ENCODE measurements at places on chromosomes 1 and 21. TPM values are rescaled to one million over a fixed set of nuclear protein-coding genes. Genes with fewer than 3 reads are reported as not detected.

TMEM54 gene
- total RNA-seq: 29.0 TPM

VTCN1 gene
- total RNA-seq: 0.09 TPM

SLC5A3 gene
- total RNA-seq: 14.8 TPM

CD34 gene
- 0.18 TPM for total RNA-seq

DRAXIN gene
- total RNA-seq: 13.4 TPM

KRTAP13-2 gene
- total RNA-seq: not detected

GRCh38 chr1:187928288-187928687 lies 1099.5 kb downstream of the PLA2G4A start:
- no peak overlapping the region for H3K27ac ChIP-seq
- no peak overlapping the region for H3K4me3 ChIP-seq
- H3K27me3 ChIP-seq: no peaks in the 10 kb centered on the region
- peaks cover 37% of the 10 kb centered on the region for H3K4me1 ChIP-seq

GRCh38 chr1:43442756-43443155 lies 11.0 kb downstream of the HYI start:
- H3K36me3 ChIP-seq: peaks cover 14% of the 10 kb centered on the region
- H3K4me1 ChIP-seq: peaks cover 3% of the 10 kb centered on the region
- no peak overlapping the region for H3K4me3 ChIP-seq
- no peak for DNase-seq

- peaks cover 16% of the 10 kb centered on the region for H3K27me3 ChIP-seq
- no peak overlapping the region for H3K27ac ChIP-seq
- no peak overlapping the region for H3K4me3 ChIP-seq
- no peaks in the 10 kb centered on the region for H3K36me3 ChIP-seq
- H3K4me1 ChIP-seq: no peaks in the 10 kb centered on the region
These were observed 22.7 kb upstream of the TRIM67 start for GRCh38 chr1:231139125-231139649.

- no peaks in the 10 kb centered on the region for H3K4me1 ChIP-seq
- no peak overlapping the region for H3K27ac ChIP-seq
- H3K36me3 ChIP-seq: no peaks in the 10 kb centered on the region
- no peak overlapping the region for H3K4me3 ChIP-seq
- H3K27me3 ChIP-seq: no peaks in the 10 kb centered on the region
- DNase-seq: no peak
These were observed 119.8 kb upstream of the SLC25A33 start for GRCh38 chr1:9419369-9420041.

DNA sequence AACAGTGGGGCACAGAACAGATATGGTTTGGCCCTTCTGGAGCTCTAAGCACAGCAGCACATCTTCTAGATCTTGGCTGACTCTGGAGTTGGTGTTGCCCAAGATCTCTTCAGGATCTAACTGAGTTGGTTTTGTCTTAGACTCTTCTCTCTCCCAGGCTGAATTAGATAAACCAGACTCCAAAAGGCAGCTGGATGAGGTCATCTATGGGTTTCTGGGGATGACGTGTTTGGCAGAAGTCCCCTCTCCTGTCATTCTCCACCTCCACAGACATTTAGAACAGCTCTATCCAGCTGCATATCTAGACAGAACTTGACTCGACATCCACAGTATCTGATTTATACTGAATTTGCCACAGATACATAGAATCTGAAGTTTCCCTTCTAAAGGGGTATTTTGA lies 75.3 kb downstream of the ST6GALNAC5 start:
- no peaks in the 10 kb centered on the region for H3K36me3 ChIP-seq
- H3K4me3 ChIP-seq: no peak overlapping the region
- H3K27ac ChIP-seq: no peak overlapping the region
- H3K4me1 ChIP-seq: peaks cover 25% of the 10 kb centered on the region

- H3K4me1 ChIP-seq: no peaks in the 10 kb centered on the region
- H3K4me3 ChIP-seq: no peak overlapping the region
- DNase-seq: no peak
- H3K27me3 ChIP-seq: no peaks in the 10 kb centered on the region
These were observed 35.7 kb upstream of the PLA2G4A start for GRCh38 chr1:186792870-186793581.

- H3K36me3 ChIP-seq: no peaks in the 10 kb centered on the region
- no peak overlapping the region for H3K4me3 ChIP-seq
- 0 out of 2 replicates have a peak, but pooled peaks cover 4% of the 10 kb centered on the region for H3K4me1 ChIP-seq
- DNase-seq: no peak
- H3K27me3 ChIP-seq: no peaks in the 10 kb centered on the region
These were observed 38.0 kb upstream of the HLX start for GRCh38 chr1:220841293-220841692.

DNA sequence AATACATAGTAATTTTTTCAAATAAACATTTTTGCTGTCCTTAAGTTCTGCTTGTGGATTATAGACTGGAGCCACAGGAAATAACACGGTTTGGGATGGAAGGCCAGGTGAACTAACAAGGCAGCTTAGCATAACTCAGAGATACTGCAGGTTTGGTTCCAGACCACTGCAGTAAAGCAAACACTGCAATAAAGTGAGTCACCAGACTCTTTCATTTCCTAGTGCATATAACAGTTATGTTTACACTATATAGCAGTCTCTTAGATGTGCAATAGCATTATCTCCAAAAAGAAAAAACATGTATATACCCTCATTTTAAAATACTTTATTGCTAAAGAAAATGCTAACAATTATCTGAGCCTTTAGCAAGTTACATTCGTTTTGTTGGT lies 22.0 kb downstream of the LRRC42 start:
- no peaks in the 10 kb centered on the region for H3K27me3 ChIP-seq
- H3K4me3 ChIP-seq: no peak overlapping the region
- H3K4me1 ChIP-seq: peaks cover 7% of the 10 kb centered on the region
- no peak for DNase-seq

DNA sequence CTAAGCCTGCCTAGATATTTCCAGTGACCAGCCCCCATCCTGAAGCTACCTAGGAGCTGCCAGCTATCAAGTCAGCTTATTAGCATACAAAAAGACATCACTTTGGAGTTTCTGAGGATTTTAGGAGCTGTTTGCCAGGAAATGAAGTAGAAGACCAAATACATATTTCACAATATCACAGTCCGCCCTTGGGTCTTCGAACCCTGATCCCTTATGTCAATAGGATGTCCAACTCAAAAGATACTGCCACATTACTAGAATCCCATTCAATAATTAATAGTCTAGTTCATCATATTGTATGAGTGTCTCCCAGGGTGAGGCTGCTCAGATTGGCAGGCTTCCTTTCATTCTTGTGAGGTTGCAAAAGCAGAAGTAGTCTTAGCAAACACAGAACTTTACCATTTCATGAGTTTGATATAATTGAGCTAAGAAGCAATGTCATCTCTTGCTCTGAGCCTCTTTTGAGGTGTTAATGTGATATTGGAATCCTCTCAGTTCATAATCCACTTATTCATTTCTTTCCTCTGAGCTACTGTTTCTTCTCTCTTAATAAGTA lies 13.6 kb downstream of the IPO9 start:
- H3K27ac ChIP-seq: peak overlapping the region; percentile 33
- no peaks in the 10 kb centered on the region for H3K27me3 ChIP-seq
- DNase-seq: no peak
- H3K4me3 ChIP-seq: no peak overlapping the region
- peaks cover 29% of the 10 kb centered on the region for H3K4me1 ChIP-seq

- no peaks in the 10 kb centered on the region for H3K27me3 ChIP-seq
- no peak for DNase-seq
- H3K27ac ChIP-seq: no peak overlapping the region
- H3K4me3 ChIP-seq: no peak overlapping the region
These were observed 17.7 kb upstream of the KNCN start for GRCh38 chr1:46569116-46569515.

Data from WTC11 (cell line).